ENCODE measurements at places on chromosomes 5 and 9.

GRCh38 chr5:134136221-134136631 is 21.7 kb downstream of the TCF7 start:
- no peak for DNase-seq

DNA sequence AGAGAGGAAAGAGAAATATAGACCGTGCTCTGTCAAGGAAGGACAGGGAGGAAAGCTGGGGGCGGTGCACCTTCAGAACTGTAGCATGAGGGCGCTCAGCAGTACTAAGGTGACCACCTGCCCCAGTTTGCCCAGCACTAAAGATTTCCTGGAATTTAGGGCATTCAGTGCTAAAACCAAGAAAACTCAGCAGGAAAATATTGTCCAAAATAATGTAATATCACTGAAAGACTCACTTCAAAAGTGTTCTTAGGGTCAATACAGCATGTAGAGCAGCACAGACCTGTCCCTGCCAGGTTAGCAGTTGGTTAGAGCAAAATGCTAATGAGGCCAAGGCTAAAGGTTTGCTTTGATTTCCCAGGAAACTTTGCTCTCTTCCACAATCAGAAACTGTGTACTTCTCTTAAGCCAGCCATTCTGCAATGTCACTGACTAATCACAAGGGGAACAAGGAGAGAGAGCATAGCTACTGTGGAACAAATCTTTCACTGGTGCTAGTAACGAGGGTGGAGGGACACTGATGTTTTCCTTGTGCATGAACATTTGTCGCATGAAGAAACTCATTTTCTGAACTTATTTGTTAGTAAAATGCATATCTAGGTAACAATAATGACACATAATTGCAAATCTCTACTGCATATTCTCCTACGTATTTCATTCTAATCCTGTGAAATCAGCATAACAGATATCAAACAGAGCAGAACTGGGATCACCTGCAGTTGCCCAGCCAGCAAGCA is 53.0 kb upstream of the GRAMD2B start:
- no peak for DNase-seq

DNA sequence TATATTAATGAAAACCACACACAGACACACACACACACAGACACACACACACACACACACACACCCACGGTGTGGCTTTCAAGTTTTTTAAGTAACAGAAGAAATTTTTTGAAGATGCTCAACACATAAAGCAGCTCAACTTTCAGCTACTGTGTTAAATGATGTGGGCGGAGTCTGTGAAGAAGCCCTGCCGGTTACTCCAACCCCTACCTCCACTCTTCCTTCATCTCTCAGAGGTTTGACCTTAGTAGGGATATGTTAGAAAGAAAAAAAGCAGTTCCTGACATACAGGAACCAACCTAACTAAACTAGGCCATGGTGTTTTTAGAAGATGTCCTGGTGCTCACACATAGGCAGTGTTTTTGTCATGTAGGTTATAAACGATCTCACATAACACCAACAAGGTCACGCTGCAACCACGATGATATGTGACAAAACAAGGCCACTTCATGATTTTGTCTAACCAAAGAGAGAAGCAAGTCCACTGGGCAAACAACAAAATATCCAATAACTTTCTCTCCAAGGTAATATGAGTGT is 112.8 kb downstream of the EMB start:
- DNase-seq: no peak

GRCh38 chr9:72633966-72634365 is 112.6 kb downstream of the TMC1 start:
- DNase-seq: peak; percentile 11

DNA sequence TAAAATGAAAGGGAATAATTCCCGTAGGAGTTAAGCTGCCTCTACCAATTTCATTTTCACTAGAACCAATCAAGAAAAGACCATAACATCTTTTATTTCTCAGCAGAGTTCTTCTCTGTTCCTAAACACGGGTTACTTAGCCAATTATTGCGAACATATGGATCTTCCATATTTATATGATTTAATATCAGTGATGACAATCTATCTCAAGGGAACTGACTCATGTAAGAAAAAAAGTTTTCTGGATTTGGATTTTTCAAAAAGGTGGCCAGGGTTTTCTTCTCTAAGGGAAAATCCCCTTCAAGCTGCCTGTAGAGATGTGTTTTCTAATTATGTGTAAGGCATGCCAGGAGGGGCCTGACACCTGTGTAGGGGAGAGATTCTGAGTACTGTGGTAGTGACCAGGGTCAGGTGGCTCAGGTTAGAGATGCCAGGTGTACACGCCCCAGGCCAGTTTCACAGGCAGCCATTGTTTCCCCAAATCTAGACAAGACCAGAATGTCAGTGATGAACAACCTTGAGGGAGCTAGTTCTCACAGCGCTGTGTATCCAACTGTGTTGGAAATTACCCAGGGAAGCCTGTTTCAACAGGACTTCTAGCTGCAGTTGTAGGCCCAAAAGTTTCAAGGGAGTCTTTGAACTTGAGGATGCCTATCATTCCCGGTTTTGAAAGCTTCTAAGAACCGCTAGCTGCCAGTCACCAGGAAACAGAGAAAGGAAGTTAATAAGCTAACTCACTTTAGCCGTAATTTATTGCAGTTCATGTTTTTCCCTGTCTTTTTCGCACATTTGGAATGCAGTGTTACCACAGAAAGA is 572.5 kb upstream of the RGMB start:
- DNase-seq: no peak

DNA sequence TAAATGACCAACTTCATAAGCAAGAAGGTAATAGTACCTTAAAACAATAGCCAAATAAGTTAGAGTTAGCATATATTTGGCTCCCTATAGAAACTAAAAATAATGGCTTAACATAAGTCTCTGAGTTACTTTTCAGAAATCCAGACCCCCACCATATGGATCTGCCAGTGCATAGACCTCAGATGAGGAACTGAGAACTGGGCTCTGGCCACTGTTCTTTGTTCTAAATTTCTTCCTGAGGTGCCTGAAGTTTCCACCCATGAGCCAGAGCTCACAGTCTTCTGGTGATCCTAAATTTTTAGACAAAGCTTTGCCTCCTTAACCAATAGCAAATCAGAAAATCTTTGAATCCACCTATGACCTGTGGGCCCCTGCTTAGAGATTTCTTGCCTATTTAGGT is 250.9 kb downstream of the YTHDC2 start:
- DNase-seq: no peak

DNA sequence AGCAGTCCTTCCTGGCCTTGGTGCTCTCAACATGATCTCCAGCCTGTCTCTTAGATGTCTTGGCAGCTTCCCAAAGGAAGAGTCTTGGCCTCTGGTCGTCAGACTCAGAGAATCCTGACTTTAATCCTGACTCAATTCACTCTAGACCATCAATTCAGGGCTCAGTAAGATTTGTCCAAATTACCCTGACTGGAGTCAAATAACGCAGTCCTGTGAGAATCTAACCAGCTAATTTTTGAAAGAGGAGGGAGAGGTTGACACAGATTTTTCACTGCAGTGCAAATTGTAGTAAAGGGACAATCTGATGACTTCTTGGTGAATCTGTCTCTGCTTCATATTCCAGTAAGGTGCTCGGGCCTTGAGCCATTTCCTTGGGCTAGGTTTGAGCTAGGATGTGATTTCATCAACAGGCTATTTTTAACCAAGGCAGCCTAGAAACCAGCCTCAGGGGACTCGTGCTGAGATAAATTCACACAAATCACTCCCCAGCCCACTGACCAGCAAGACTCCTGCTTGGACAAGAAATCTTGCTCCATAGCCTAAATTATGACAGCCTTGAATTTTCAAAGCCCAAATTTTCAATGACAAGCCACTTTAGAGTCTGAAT is 257.4 kb downstream of the ENC1 start:
- DNase-seq: no peak

DNA sequence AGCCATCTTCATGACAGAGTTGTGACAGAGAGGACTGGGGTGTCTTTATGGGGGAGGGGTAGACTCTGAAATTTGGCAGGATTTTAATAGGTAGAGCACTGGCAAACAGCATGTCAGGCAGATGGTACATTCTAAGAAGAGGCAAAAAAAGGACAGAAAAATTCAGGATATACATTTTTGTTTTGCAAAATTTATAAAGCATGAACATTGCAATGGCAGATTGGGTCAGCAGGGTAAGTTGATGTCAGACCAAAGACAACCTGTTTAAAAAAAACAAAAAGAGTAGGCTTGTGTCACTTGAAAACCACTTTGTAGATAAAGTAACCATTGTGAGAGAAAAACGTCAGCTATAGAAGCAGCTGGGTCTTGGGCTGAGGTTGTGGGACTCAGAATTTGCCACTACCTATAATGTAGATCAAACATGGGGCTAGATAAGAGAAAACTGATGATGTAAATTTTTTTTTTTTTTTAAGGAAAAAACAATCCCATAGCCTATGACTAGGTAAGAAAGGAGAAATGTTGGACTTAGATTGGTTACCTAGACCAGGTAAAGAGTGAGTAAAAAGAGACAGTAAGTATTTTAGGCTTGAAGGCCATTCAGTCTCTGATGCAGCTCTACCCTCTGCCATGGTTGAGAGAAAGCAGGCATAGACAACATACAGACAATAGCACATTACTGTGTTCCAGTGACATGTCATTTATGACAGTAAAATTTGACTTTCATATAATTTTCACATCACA is 8.3 kb downstream of the CAMK4 start:
- no peak for DNase-seq

- no peak for DNase-seq
Observed at GRCh38 chr9:77714077-77714549, 66.0 kb upstream of the GNA14 start.

DNA sequence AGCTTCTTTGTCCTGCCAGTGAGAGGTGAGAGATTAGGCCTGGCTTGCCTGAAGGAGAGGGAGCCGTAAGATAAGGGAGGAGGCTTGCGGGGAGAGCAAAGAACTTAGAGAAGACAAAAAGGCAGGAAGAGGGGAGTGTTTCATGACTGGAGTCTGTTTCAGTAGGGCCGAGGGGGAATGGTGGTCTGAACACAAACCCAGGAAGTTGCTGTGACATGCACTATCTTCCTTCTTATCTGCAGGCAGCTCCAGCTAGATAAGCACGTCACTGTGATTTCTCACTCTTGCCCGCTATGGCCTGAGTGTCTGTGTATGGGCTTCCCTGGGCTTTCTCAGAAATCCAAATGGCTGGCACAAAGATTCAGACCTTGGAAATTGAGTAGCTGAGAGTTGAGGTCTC is 307.5 kb upstream of the CLINT1 start:
- DNase-seq: no peak

- DNase-seq: no peak
Observed at GRCh38 chr5:118921866-118922265, 66.5 kb downstream of the DTWD2 start.

GRCh38 chr5:148951612-148952011 is 111.2 kb downstream of the SH3TC2 start:
- DNase-seq: no peak

- DNase-seq: no peak
Observed at GRCh38 chr5:125200866-125201373, 454.5 kb upstream of the ZNF608 start.
